Mammary microvascular endothelial cell (primary cell): ENCODE measurements at places on chromosomes 16 and 17. TPM values are rescaled to one million over a fixed set of nuclear protein-coding genes. Genes with fewer than 3 reads are reported as not detected.

IRF8 gene
- total RNA-seq: 0.54 and 1.2 TPM in 2 replicates

TBC1D3G gene
- total RNA-seq: 0.89 and 1.5 TPM in 2 replicates

PIGS gene
- total RNA-seq: 55.2 and 64.4 TPM in 2 replicates

PARN gene
- 20.4 and 26.2 TPM in 2 replicates for total RNA-seq

HBA1 gene
- total RNA-seq: not detected in 2 replicates

PSMD3 gene
- total RNA-seq: 144 and 176 TPM in 2 replicates

FGF11 gene
- 0.20 TPM in 1 of 2 replicates, not detected in the other for total RNA-seq

USP43 gene
- total RNA-seq: 0.07 and 0.10 TPM in 2 replicates

C16orf89 gene
- 1.2 and 2.1 TPM in 2 replicates for total RNA-seq

SENP3 gene
- 88.5 and 94.1 TPM in 2 replicates for total RNA-seq

GAS7 gene
- total RNA-seq: 0.60 and 0.89 TPM in 2 replicates

CDRT15L2 gene
- not detected in 2 replicates for total RNA-seq

TEX14 gene
- 0.27 TPM in 1 of 2 replicates, not detected in the other for total RNA-seq

PLA2G10 gene
- total RNA-seq: not detected in 2 replicates

FOXN1 gene
- total RNA-seq: not detected in 2 replicates

DNASE1L2 gene
- not detected in 2 replicates for total RNA-seq

FOXL1 gene
- 4.4 and 5.4 TPM in 2 replicates for total RNA-seq

PSMD11 gene
- 109 and 130 TPM in 2 replicates for total RNA-seq

B9D1 gene
- total RNA-seq: 20.1 and 20.8 TPM in 2 replicates

ABCA9 gene
- under 0.01 and 0.64 TPM in 2 replicates for total RNA-seq

KCNH6 gene
- 0.13 TPM in 1 of 2 replicates, not detected in the other for total RNA-seq

PRSS22 gene
- not detected in 2 replicates for total RNA-seq

DVL2 gene
- total RNA-seq: 36.6 and 41.9 TPM in 2 replicates

C1QL1 gene
- total RNA-seq: 0.93 TPM in 1 of 2 replicates, not detected in the other

CX3CL1 gene
- 5.1 and 6.1 TPM in 2 replicates for total RNA-seq

RND2 gene
- total RNA-seq: under 0.01 and 0.20 TPM in 2 replicates

ARHGDIG gene
- 0.20 and 2.0 TPM in 2 replicates for total RNA-seq

DPEP2 gene
- 0.05 TPM in 1 of 2 replicates, not detected in the other for total RNA-seq

SPSB3 gene
- 36.9 and 43.6 TPM in 2 replicates for total RNA-seq

CSH1 gene
- not detected in 2 replicates for total RNA-seq

CDK5RAP3 gene
- 60.9 and 61.5 TPM in 2 replicates for total RNA-seq

PRDM7 gene
- not detected in 2 replicates for total RNA-seq

KRT222 gene
- total RNA-seq: not detected in 2 replicates
